HS-5 (cell line): ENCODE measurements at places on chromosomes 1 and 21.
A peak's percentile ranks its signal among the peaks of the same experiment; 100 is the strongest.

DNA sequence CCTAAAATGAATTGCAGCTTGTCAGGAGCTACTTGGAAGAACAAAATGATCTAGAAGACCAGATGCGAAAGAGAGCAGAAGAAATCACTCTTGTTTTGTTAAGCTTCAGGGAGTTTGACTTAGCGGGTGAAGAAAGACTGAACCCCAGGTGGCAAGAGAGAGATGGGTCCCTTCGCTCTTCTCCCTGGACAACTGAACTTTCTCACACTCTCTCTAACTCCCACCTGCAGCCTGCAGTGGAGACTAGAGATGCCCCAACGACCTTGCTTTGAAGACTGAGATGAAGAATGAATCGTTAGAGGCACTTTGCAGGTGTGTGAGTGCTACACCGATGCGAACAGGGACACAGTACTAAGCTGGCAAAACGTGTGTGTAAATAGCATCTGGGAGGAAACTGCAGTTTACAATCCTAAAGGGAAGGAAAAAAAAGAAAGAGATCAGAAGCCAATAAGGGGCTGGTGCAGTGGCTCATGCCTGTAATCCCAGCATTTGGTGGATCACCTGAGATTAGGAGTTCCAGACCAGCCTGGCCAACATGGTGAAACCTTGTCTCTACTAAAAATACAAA is 64.5 kb upstream of the LYST start:
- no peak for DNase-seq

DNA sequence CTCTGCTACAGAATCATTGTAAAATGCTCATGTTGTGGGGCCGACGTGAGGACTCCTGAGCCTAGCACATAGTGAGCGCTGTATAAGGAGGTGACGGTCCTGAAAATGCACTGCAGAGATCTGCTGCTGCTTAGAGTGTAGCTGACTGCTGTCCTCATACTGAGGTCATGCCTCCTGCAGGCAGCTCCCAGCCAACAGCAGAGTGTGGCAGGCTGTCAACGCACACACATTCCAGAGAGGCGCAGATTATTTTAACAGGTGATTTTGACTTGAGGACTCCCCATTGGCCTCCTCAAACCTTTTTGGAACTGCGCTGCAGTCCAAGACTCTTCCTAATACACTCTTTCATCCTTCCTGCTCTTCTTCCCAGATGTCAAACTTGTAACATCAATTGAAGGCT is 119.8 kb upstream of the KCNJ6 start:
- DNase-seq: no peak

DNA sequence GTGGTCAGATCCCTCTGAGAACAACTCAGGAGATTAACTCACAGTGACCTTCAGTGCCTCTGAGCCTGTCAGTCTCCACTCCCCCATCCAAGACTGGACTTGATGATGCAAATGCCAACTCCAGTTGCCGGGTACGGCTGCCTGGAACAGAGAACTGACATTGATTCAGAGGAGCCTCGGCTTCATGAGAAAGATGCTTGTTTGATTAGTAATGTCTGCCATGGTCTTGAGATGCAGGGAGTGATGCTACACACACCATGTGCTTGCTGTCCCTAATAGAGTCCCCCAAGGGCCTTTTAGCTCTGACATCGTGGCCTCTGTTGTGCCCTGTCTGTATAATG is 51.8 kb upstream of the LRP8 start:
- no peak for DNase-seq

- peak; percentile 58 for DNase-seq
Observed at GRCh38 chr21:45981151-45982091, at the start of gene COL6A1. Gene COL6A1 (plus strand): TSS chr21:45981770. CDS start chr21:45981851, 81 bp downstream.

DNA sequence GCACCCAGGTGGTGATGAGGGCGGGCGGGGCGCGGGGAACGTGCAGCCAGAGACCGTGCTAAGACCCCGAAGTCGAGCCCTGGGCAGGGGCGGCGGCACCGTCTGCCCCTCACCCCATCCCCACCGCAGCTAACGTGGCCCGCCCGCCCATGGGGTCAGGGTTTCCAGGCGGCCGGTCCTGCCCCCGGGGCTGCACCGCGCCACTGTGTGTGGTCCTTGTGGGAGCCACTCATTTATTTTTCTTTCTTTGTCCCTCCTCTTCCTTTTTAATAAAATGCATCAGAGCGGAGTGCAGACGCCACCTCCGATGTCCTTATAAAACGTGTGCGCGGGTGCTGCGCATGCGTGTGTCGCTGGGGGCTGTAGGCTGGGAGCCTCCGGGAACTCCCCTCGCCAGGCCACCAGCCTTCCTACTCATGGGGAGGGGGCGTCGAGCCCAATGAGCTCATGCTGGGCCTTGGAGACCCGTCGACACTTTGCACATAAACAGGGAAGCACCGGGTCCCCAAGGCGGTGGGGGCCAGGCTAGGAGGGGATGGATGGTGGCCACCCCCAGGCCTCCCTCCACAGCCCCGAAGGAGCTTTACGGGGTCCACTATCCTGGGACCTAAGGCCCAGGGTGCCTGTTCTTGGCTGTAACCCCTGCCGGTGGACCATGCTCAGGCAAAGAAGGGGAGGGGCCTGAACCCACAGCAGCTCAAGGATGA is 59.9 kb downstream of the WNT9A start:
- DNase-seq: no peak

DNA sequence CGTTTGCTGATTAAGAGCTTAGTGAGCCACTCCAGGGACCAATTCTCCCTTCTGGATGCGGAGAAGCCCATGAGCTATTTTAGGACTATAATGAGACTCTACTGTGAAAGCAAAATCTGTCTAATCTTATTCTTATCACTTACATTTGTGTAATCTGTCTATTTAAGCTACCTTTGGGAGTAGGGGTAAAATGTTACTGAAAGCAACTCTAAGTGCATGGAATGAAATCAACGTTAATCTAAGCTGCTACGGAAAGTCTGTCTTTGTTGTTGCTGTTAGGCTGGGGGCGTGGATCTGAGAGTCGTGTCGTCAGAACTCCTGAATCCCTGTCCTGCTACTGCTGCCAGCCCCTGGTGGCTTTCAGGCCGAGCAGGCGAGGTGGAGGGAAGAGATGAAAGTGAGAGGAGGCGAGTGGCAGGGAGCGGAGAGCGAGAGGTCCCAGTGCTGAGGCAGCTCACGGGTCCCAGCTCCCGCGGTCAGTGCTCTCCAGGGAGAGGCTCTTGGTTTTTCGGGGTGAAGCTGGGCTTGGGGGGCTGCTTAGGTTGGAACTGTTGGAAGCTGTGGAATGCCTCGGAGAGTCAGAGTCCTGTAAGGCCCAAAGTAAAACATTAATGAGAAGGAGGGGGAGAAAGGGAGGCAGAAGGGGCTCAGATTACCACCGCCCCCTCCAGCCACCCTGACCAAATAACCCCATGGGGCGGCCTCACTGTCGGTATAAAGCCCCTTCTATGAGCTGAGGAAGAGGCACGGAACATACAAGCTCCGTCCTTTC is 53.9 kb downstream of the COQ8A start:
- no peak for DNase-seq

DNA sequence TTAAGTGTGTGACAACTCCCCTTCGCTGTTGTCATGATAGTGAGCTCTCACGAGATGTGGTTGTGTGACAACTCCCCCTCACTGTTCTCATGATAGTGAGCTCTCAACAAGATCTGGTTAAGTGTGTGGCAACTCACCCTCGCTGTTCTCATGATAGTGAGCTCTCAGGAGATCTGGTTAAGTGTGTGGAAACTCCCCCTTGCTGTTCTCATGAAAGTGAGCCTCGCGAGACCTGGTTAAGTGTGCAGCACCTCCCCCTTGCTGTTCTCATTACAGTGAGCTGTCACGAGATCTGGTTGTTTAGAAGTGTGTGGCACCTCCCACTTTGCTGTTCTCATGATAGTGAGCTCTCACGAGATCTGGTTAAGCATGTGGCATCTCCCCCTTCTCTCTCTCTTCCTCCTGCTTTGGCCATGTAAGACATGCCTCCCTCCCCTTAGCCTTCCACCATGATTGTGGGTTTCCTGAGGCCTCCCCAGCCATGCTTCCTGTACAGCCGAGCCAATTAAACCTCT is 25.1 kb upstream of the LSS start:
- DNase-seq: no peak

DNA sequence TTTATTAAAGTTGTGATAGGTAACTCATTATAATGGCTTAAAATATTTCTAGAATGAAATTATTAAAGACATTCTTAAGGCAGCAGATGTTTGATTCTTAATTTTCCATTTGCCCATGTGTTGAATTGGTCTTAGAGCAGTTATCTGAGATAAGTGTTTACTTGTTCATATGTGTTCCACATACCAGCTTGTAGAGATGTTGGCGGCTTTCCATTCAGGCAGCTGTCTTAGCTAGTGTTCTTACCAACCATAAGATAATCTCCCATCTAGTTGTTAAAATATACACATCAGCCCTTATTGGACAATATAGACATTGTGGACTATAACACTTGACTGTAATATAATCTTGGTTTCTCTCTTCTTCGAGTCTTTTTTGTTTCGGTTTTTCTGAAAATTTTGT is 1372.9 kb upstream of the ADGRL2 start:
- DNase-seq: no peak

DNA sequence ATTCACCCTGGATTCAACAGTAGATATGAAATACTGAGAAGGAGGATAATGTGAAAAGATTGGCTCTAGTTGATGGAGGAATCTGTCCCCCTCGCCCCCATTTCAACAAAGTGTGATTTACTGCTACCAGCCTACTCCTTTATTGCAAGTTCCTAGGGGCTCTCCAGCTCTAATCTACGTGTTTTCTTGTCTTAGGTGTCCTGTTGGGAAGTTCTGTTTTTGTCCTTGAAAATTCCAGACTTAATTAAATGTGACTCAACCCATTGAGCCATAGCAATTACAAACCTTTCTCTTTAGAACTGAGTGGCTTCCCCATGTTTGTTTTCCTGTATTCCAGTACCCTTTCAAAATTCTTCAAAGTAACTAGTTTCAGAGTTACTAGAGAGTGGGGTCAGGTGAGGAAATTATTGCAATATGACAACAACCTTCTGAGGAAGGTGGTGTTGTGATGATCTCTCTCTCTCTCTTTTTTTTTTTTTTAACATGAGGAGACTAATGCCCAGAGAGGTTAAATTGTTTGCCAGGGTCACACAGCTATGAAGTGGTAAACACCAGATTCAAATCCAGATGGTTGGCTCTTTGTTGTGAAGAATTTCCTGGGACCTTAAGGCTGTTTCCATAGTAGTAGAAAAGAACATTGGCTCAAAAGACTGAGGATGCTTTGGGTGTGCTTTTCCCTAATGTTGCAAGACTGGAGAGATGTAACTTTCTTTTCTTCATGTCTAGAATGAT is 3.5 kb downstream of the RGL1 start:
- DNase-seq: no peak

DNA sequence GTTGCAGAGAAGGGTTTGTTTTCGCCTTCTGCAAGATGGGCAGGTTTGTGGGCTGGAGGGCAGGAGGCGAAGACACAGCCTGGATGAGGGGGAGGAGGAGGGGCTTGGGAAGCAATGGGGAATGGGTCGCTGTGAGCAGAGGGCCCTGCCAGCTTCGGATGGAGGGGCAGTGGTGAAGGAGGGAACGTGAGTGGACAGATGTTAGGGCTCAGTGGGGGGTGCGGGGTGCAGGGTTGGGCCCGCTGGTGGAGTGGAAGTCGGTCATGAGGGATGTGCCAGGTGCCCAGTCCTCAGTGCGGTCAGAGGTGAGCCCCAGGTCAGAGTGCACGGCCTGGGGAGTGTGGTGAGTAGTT is 55.5 kb upstream of the ABCG1 start:
- no peak for DNase-seq

GRCh38 chr21:42160111-42160721 is 58.7 kb upstream of the ABCG1 start:
- DNase-seq: no peak

DNA sequence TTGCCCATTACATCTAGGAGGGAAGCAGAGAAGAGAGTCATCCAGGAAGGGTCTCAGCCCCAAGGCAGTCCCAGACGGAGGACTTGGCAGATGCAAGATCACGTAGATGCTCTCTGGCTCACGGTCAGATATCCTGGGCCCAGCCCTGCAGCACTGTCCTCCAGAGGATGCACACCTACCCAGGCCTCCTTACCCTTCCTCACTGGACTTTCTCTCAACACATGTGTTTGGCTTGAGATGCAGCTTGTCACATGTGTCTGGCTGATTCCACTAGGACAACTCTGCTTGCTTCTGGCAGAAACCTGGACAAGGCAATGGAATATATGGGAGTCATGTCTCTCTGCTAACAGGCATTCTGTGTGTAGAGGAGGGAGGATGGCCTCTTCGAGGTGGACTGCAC is 32.4 kb upstream of the POU3F1 start:
- no peak for DNase-seq

GRCh38 chr1:51526248-51526647 is 7.2 kb upstream of the EPS15 start:
- no peak for DNase-seq

GRCh38 chr1:82707681-82708080 is 906.9 kb downstream of the ADGRL2 start:
- DNase-seq: no peak

DNA sequence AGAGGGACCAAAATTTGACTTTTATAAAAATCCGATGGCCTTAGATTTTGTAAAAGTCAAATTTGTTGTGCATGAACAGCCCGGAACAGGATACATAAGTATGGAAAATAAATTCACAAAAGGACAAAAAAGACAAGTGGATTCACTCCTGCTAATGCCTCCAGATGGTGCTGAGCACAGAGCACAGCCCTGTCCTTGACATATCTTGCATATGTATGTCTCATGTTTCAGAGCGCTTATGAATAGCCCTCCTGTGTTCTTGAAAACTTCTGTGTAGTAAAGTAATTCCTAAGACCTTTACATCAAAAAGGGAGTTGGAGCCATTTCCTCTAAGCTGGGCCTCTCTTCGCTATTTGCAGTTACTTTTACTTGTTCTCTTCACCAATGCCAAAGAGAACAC is 110.7 kb upstream of the RAB3GAP2 start:
- DNase-seq: no peak

DNA sequence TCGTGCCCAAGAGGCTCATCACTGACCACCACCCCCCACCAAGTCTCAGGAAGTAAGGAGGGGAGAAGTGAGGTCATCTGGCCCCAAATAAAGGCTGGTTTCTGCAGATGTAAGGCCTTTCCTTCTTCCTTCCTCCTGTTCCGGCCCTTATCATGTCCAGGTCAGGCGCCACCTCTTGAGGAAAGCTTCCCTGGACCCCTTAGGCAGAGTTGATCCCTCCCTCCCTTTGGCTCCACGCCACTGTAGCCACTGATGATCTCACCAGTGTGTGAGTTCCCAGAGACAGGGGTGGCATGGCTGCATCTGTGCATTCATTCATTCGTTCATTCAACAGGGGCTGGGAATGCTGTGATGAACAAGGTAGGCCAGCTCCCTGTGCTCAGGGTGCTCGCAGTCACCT is 59.2 kb downstream of the TAS1R2 start:
- DNase-seq: no peak

DNA sequence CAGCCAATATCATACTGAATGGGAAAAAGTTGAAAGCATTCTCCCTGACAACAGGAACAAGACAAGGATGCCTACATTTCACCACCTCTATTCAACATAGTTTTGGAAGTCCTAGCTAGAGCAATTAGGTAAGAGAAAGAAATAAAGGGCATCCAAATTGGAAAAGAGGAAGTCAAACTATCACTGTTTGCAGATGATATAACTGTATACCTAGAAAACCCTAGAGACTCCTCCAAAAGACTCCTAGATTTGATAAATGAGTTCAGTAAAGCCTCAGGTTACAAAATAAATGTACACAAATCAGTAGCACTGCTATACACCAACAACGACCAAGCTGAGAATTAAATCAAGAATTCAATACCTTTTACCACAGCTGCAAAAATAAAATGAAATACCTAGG is 171.3 kb upstream of the HP1BP3 start:
- no peak for DNase-seq
